Esophagus squamous epithelium (tissue), 5 donors: ENCODE measurements at places on chromosomes 4 and X. TPM values are rescaled to one million over a fixed set of nuclear protein-coding genes. Genes with fewer than 3 reads are reported as not detected.

Gene CLDN2
- not detected for total RNA-seq

Gene SOX3
- total RNA-seq, result not detected

Gene CAPN6
- 0.19 TPM for total RNA-seq

Gene MSX1
- total RNA-seq, result not detected

Gene ARMCX1
- total RNA-seq, result 3.4 TPM

Gene SYN1
- not detected for total RNA-seq

Gene TDO2
- not detected for total RNA-seq

Gene MMRN1
- total RNA-seq, result 25.1 TPM

Gene TIMM17B
- 58.9 TPM for total RNA-seq

Gene KANTR
- 5.4 TPM for total RNA-seq

Gene TRPC5OS
- not detected for total RNA-seq

Gene COX7B2
- not detected for total RNA-seq

Gene HPSE
- 6.7 TPM for total RNA-seq

Gene KLF8
- total RNA-seq, result 38.1 TPM

Gene FGA
- total RNA-seq, result not detected

Gene MAGEB17
- total RNA-seq, result not detected

Gene CCSER1
- total RNA-seq, result 1.2 TPM

Gene MAPK10
- 4.6 TPM for total RNA-seq

Gene DRD5
- total RNA-seq, result not detected

Gene RAB39B
- total RNA-seq, result 0.08 TPM

Gene MEPE
- not detected for total RNA-seq

Gene SPANXD
- not detected for total RNA-seq

Gene ZNF630
- total RNA-seq, result 0.53 TPM

Gene PLP1
- total RNA-seq, result 5.3 TPM

Gene DNAAF6
- total RNA-seq, result not detected

Gene COL4A5
- total RNA-seq, result 17.2 TPM

Gene SMPX
- total RNA-seq, result not detected

Gene CT45A2
- total RNA-seq, result not detected

Gene SOWAHB
- 17.1 TPM for total RNA-seq

Gene RASGEF1B
- total RNA-seq, result 10.1 TPM

Gene TCP11X2
- not detected for total RNA-seq

Gene IL13RA1
- 44.1 TPM for total RNA-seq

Gene KIF4A
- 5.7 TPM for total RNA-seq

Gene MID1IP1
- 56.1 TPM for total RNA-seq

Gene FAM9C
- total RNA-seq, result not detected

Gene LDB2
- 3.9 TPM for total RNA-seq

Gene SERPINA7
- not detected for total RNA-seq

Gene MAP3K15
- total RNA-seq, result not detected

Gene XPNPEP2
- 5.7 TPM for total RNA-seq

Gene HHIP
- not detected for total RNA-seq

Gene CITED1
- total RNA-seq, result not detected

Gene TACR3
- not detected for total RNA-seq
